A549 (cell line): ENCODE measurements at places on chromosomes 1 and 21. TPM values are rescaled to one million over a fixed set of nuclear protein-coding genes. Genes with fewer than 3 reads are reported as not detected.
A peak's percentile ranks its signal among the peaks of the same experiment; 100 is the strongest.

- no peak for DNase-seq
Observed at GRCh38 chr1:233064988-233065387, 114.6 kb downstream of the NTPCR start.

DNA sequence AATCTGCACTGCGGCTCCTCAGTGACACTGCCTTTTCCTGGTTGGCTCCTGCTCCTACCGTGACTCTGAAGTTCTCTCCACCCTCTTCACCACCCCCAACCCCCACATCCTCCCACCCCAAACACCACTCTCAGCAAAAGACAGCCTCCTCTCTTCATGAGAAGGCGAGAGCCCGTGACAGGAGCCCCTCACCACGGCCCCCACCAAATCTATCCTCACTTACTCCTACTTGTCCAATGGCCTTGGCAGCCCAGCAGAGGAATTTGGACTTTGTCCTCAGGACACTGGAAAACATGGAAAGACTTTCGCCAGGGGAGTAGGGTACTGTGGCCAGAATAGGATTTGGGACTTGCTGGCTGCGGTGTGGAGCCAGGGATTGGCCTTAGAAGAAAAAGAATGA, 6.9 kb downstream of the TMEM125 start:
- no peak for DNase-seq

OR2T11 gene
- not detected in 3 replicates for polyA plus RNA-seq

CD53 gene
- polyA plus RNA-seq = not detected in 3 replicates

GRCh38 chr1:111602302-111602701, 17.3 kb upstream of the RAP1A start:
- no peak for DNase-seq

- no peak for DNase-seq
Observed at GRCh38 chr1:115980156-115980555, 3.8 kb downstream of the SLC22A15 start.

- no peak for DNase-seq
Observed at GRCh38 chr1:208410409-208410808, 166.2 kb upstream of the PLXNA2 start.

DNA sequence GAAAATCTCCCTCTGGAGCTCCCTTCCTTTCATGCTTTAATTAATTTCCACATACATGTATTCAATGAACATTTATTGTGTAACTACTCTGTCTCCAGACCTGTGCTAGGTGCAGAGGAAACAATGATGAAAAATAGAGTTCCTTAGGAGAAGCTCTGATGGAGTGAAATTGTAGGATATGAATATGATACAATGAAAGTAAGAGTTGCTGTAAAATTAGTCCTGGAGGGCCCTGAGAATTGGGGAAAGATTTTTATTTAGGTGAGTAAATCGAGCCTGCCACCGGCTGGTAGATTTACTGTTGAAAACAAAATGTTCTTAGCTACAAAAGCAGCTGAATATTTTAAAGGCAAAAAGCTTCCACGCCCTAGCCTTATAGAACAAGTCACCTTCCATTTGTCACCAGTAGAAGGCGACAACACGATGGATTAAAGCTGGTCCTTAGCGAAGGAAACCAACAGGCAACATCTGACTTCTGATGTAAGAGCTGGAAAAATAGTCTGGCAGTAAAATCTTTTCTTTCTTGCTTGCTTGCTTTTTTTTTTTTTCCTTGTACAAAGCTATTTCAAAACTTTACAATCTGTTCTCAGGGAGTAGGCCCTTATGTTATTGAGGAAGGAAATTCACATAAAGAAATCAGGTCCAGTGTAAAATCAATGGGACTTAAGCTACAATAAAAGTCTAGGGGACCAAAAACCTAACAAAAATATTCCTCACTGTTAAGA, 82.0 kb upstream of the ROR1 start:
- DNase-seq = peak; percentile 91

SLC35F3 gene
- 5.5 to 6.1 TPM (median 5.9 TPM) in 3 replicates for polyA plus RNA-seq

GRCh38 chr1:47189844-47190508, at the start of gene PDZK1IP1:
PDZK1IP1 (minus strand) TSS chr1:47190036; CDS start chr1:47189932, 104 bp downstream.
- DNase-seq = peak; percentile 67

DNA sequence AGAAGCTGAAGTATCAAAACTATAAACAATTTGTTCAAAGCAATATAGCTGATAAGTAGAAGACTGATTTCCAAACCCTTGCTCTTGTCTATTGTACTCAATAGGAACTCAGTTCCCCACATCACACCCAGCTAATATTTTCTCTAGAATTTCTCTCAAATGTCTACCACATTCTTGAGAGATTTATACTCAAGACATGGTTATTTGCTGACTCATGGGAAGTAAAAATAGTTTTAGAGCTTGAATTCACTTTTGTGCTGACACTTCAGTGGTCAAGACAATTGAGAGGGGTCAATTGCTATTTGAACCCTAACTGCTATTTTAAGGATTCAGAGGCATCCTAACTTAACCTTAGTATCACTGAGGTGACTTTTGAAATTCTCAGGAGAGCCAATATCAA, 99.0 kb downstream of the TNNI3K start:
- no peak for DNase-seq

- DNase-seq = no peak
Observed at GRCh38 chr1:41678111-41678878, 193.8 kb upstream of the EDN2 start.

DNA sequence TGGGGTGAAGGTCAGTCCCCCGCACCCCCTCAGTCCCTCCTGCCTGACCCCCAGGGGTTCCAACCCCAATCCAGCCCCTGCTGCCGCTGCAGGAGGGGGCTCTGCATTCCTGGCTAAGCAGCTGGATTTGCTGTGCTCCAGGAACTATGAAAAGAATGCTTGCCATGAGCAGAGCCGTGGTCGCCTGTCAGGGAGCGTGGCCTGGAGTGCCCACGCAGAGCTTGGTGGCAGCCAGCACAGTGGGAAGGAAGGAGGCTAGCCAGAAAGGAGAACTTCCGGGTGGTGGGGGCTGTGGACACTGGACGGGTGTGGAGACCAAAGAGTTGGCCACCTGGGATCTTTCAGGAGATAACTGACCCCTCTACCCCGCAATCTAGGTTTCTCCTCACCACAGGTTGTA, 5.6 kb downstream of the COL8A2 start:
- no peak for DNase-seq

KPRP gene
- polyA plus RNA-seq = not detected in 3 replicates

DNA sequence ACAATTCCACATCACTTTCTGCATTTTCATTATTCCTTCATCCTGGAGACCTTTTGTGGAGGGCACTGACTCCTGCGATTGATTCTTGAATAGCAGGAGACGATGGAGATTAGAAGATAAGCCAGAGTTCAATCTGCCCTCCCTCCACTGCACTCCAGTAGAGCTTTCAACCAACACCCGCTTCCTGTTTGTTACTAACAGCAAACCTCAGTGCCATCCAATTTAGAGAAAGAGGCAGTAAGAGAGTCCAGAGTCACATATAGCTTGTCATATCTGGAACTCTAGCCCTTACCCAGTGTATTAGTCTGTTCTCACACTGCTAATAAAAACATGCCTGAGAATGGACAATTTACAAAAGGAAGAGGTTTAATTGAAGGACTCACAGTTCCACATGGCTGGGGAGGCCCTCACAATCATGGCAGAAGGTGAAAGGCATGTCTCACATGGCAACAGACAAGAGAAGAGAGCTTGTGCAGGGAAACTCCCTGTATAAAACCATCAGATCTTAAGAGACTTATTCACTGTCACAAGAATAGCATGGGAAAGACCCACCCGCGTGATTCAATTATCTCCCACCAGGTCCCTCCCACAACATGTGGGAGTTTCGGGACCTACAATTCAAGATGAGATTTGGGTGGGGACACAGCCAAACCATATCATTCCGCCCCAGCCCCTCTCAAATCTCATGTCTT, 55.9 kb downstream of the PCBP3 start:
- DNase-seq = no peak

OR14K1 gene
- not detected in 3 replicates for polyA plus RNA-seq

DNA sequence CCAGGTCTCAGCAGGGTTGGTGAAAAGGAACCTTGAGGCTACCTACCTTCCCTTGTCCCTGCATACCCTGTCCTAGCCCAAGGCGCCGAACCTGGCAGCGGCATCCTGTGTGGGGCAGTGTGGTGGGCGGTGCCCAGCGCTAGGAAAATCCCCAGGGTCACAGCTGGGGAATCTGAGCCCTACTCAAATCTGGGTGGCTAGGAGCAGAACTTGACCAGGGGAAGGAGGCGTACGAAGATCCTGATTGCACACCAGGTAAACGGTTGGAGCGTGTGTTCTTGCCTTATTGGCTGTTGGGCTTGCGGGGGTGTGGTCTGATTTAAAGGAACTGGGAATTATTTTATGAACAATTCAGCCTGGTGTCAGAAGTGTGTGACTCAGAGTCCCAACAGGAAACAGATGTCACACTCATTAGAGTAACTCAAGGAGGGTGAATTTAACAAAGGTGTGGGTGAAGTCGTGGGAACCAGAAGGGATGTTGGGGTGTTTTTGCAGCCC, 118.6 kb downstream of the LRIG2 start:
- DNase-seq = no peak

FLG2 gene
- not detected in 3 replicates for polyA plus RNA-seq

DNA sequence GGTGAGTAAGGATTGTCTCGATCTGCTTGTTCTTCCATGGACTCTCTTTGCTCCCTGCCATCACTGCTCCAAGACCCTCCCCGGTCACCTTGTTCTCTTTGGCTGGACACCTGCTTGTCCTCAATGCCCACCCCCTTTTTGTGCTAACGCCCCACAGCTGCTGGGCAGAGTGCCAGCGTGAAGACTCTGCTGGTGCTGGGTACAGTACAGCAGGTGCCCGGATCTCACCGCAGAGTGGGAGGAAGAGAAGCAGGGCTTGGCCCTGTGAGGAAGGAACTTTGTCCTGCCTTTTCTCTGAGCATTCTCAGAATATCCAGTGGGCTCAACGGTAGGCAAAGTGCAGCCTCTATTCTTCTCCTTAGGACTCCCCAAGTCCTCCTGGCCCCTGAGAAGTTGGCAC, 90.1 kb downstream of the PLXNA2 start:
- no peak for DNase-seq

DNA sequence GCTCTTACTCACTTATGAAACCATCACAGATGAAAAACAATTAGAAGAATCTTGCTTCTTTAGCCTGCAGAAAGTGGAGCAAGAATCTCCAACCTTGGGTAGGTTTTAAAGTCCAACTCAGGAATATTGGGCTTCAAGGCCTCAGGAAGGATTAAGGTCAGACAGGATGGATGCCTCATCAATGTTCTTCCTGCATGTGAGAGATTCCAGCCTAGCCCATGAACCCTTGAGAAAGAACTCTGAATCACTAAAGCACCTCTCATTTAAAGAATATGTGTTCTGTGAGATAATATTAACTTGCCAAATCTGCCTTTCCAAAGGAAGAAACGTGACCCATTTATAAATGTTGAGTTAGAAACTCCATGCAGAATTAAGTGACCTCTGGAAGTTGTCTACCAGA, 345.2 kb upstream of the CAMK1G start:
- no peak for DNase-seq

CYP4Z1 gene
- not detected in 3 replicates for polyA plus RNA-seq

CA6 gene
- polyA plus RNA-seq = not detected in 3 replicates

CD1C gene
- not detected in 3 replicates for polyA plus RNA-seq

GRCh38 chr1:97529600-97529999, 391.2 kb downstream of the DPYD start:
- no peak for DNase-seq

TSPAN2 gene
- 2.1 to 3.2 TPM (median 2.7 TPM) in 3 replicates for polyA plus RNA-seq

- DNase-seq = no peak
Observed at GRCh38 chr21:38569733-38570132, 71.5 kb upstream of the ERG start.

LCK gene
- polyA plus RNA-seq = not detected in 3 replicates

- DNase-seq = no peak
Observed at GRCh38 chr1:63935143-63935542, 161.3 kb downstream of the ROR1 start.

DNA sequence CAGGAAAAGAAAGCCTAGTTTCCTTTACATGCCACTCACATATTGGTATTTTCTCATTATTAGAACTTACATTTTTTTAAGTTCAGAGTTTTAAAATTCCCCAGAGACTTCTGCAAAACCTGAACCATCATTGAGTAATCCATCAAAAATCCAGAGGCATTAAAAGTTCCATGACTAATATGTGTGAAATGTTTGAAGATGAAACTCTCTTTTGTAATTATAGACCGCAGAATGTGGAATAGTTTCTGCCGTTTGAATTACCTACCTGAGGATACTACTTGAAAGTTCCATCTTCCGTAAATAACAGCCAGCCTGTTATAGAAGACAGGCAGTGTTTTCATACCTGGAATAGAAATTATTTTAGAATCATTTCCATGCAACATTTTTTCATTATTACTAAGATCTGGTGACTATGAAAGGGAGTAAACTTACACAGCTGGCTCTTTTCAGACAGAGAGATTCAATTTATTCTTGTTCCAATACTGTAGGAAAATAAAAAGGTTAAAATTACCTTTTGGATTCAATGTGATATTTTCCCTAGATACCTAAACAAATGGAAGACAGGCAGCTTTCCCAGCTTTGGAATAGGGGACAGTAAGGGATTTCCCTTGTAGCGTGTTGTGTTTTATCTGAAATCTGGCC, 131.4 kb downstream of the ST6GALNAC5 start:
- DNase-seq = peak; percentile 19

DNA sequence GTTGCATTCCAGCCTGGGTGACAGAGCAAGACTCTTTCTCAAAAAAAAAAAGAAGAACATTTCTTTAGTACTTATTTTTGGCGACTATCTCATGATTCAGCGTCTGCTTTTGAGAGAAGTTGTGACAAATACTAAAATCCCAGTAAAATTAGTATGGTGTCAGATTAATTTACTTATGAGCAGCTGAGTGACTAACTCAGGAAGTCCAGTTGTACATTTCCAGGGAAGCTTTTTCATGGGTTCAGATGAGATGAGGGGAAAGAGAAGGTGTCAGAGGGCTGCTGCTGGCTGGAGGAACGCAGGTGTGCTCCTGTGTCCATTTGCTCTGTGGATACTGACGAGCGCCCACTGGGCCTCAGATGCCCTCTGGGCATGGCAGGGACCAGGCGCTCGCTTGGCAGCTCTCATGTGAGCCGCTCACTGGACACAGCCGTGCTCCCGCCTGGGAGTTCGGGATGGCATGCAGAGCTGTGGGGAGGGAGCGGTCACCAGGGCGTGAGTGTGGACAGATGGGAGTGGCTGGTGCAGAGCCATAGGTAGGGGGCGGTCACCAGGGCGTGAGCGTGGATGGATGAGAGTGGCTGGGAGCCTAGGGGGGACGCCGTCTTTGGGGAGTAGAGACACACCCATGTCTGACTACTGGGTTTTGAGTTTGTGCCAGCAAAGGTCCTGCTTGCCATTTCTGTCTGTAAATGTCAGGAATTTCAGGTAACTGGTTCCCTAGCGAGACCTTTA, 55.0 kb downstream of the ADARB1 start:
- no peak for DNase-seq

TMEM222 gene
- polyA plus RNA-seq = 29.7 to 32.0 TPM (median 30.0 TPM) in 3 replicates

LCE3E gene
- not detected in 3 replicates for polyA plus RNA-seq

GRCh38 chr1:90359994-90360393, 357.1 kb downstream of the BARHL2 start:
- no peak for DNase-seq

PEAR1 gene
- 5.0 to 7.5 TPM (median 6.3 TPM) in 3 replicates for polyA plus RNA-seq
